ENCODE measurements at places on chromosomes 16 and 17. TPM values are rescaled to one million over a fixed set of nuclear protein-coding genes. Genes with fewer than 3 reads are reported as not detected.
A peak's percentile ranks its signal among the peaks of the same experiment; 100 is the strongest.

Gene TMEM94
- 49.6 TPM for total RNA-seq

Gene TMEM238L
- not detected for total RNA-seq

Gene KRTAP2-2
- not detected for total RNA-seq

Gene GRAP
- total RNA-seq: 5.7 TPM

Gene KIF1C
- total RNA-seq: 42.7 TPM

Gene RUNDC3A
- total RNA-seq: 0.26 TPM

Gene MRM1
- 22.4 TPM for total RNA-seq

GRCh38 chr17:1107777-1108477, 71.9 kb downstream of the ABR start:
- DNase-seq: no peak

- DNase-seq: no peak
Measured at GRCh38 chr16:71379711-71380110, 21.2 kb downstream of the CALB2 start.

DNA sequence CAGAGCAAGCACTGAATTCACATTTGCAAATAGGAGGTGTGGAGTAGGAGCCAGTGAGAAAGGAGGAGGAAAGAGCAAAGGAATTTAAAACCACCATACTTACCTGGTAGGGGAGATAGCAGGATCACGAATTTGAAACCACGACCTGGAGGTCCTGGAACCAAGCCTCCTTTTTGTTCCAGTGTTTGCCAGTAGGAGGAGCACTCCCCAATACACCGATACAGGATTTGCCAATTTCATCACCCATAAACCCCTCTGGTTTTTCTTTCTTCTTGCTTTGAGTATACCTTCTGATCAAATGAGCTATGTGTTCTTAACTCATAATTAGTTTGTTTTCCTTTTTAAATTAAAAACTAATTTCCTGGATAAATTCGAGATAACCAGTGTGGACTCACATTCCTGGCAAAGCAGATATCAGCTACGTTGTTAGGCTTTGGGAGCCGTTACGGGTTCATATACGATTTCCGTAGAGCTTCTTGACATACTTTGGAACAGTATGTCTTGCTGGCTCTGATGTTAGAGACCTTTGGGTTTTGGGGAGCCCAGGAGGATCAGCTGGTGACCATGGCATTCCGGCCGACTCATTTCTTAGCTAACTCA, 22.7 kb downstream of the BCO1 start:
- DNase-seq: peak; percentile 8

- no peak for DNase-seq
Measured at GRCh38 chr17:8469964-8470363, 34.3 kb downstream of the NDEL1 start.

GRCh38 chr16:46996391-46996790, 22.9 kb upstream of the DNAJA2 start:
- DNase-seq: no peak

GRCh38 chr16:11602321-11602720, 15.6 kb upstream of the LITAF start:
- no peak for DNase-seq

- no peak for DNase-seq
Measured at GRCh38 chr17:76735586-76736348, 1.4 kb downstream of the SRSF2 start.

GRCh38 chr16:83187405-83187804, 560.6 kb downstream of the CDH13 start:
- no peak for DNase-seq

DNA sequence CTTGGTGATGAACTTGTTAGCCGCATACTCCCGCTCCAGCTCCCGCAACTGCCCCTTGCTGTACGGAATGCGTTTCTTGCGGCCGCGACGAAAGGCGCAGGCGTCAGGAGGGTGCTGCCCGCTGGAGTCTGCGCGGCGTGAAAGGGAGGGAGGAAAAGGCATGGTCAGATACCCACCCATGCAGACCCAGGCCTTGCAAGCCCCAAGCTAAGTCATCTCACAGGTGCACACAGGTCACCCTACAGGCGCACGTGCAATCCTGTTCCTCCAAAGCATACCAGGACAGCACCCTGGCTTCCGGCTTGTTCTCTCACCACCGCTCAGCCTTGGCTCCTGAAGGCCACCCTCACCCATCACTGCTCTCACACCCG, 1.6 kb downstream of the HOXB13 start:
- no peak for DNase-seq

- no peak for DNase-seq
Measured at GRCh38 chr17:72118335-72119076, 2.3 kb upstream of the SOX9 start.
